ENCODE measurements at places on chromosomes 11 and 22.
A peak's percentile ranks its signal among the peaks of the same experiment; 100 is the strongest.

- no peak for DNase-seq
Observed at GRCh38 chr11:76041208-76041607, 165.1 kb downstream of the WNT11 start.

GRCh38 chr11:132993991-132994502 lies 538.3 kb downstream of the OPCML start:
- no peak for DNase-seq

DNA sequence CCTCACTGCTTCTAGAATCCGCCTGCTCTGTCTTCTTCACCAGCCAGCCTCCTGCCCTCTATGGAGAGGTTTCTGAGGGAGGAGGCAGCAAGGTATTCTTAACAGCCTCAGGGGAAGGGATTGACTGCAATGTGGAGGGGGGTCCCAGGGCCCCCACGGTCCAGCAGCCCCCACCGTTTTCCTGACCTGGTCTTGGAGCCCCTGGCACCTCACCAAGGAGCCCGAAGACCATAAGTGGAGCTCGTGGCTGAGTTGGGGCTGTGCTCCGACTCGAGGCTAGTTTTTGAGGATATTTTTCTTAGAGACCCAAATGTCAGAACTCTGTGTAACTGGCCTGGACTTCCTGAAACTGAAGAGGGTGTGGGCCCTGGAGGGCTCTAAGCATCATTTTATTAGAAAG lies 590.0 kb downstream of the BRD1 start:
- no peak for DNase-seq

DNA sequence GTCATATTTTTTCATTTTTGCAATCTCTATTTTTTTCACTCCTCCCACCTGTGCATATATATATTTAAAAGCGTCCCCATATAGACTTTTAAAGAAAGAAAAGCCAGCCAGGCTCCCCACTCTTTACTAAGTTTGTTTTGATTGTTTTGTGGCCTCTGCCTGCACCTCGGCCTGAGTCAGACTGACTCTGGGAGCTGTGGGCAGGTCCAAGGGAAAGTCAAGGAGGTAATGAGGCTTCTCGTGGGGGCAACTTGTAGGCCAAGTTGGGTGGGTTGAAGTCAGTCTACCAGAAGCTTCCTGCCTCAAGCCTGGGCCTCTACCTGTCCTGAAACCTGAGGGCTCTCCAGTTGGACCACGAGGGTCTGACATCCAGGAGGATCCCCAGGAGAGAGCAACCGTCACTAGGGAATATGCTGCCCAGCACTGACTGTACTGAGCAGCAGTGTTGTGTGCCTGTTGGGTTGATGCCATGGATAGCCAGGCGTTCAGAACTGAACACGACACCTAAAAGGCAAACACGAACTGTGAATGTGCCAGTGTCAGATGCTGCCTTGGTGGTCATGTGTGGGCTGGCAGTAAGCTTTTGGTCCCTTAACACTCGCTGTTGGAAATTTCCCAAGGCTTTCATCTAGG lies 58.8 kb downstream of the BMAL1 start:
- no peak for DNase-seq

DNA sequence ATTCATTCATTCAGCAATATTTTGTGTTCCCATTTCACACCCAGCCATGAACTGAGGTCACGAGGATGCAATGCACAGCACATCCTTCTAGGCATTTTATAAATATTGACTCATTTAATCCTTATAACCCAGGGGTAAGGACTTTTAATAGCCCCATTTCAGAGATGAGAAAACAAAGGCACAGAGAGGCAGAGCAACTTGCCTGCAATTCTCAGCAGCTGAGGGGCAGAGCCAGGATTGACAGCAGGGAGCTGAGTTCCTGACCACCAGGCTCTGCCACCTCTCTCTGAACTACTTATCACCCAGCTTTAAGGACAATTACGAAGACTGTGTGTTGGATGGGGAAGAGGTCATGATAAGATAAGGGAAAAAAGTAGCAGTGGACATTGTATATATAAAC lies 12.8 kb upstream of the FGF3 start:
- no peak for DNase-seq

- DNase-seq: no peak
Observed at GRCh38 chr22:45544588-45545170, 42.0 kb downstream of the FBLN1 start.

- no peak for DNase-seq
Observed at GRCh38 chr11:92697461-92698312, 271.8 kb upstream of the MTNR1B start.

DNA sequence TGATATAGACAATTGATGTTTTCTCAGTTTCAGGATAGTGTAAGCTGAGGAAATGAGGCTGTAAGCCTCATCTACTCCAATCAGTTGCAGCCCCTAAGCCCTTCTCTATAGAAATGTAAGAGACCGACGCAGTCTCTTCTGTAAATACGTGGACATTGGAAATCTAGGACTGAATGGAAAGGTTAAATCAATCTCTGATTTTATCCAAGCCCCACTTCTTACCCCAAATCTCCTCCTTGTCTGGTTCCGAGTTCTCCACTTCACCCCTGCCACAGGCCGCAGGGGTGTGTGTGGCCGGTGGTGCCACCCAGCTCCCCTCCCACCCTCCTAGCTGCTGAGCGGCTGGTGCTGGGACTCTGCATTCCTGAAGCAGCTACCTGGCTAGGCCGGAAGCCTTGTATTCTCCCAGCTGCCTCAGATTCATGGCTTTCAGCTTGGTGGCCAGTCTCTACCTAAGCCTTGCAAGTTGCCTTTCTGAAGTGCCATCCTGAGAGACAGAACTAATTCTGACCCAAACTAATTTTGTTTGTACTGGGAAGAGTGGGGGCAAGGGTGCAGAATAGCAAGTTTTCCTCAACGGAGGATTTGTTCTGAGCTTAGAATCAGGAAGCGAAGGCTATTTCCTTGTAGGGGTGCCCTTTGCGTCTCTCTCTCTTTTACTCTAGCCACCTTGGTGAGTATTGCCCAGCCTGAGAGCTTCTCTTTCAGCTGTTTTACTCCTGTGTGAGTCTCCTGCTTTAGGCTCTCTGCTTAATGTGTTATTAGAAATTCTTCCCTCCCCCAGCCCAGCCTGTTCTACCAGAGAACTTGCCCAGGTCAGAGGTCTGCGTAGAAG lies 749 bp downstream of the VWA5A start:
- DNase-seq: no peak

DNA sequence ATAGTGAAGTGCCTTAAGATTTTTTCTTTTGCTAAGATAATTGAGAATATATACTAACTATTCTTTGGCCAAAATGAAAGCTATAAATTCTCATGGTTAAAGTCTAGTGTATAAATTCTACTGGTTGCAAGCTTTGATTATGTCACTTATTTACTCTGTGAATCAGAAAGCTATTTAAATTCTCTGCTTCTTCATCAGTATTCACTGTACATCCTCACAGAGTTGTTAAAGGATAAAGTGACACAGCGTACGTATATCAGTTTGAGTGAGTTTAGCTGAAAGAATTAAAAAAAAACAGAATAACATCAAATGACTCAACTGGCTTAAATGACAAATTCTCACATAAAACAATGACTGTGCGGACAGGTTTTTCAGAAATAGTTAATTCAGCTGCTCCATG lies 453.1 kb downstream of the NELL1 start:
- DNase-seq: no peak

- no peak for DNase-seq
Observed at GRCh38 chr11:16418428-16419097, 62.2 kb upstream of the SOX6 start.

DNA sequence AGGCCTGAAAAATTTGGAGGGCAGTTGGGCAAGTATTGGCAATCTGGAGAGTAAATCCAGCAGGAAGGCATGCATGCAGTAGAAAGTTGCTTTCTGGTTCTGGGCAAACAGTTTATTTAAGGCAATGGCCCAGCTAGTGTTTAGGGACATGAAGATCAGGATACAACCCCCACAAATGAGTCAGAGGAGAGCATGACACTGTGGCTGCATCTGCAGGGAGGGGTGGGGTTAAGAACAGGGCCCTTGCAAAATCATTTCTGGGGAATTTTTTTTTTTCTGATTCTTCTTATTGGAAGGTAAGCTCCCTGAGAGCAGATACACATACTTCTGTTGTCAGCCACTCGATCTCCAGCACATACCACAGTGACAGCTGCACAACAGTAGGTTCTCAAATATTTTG lies 61.1 kb downstream of the FDX1 start:
- no peak for DNase-seq

DNA sequence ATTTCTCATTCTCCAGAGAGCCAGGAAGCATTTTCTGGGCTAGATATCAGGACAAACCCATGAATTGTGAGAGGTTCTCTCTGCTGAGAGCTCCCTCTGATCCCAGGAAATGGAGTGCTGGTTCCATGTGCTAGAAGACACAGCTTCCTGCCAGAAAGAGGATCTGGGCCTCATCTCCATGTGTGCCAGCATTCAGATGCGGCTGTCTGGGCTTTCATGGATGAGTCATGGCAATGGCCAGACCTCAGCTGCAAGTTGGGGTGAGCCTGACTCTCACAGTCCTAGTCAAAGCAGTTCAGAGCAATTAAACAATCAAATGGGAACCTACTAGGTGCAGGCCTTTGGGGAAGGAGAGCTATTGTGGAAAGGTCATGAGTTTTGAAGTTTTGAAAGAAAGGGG lies 82.3 kb upstream of the EED start:
- no peak for DNase-seq

- no peak for DNase-seq
Observed at GRCh38 chr11:72112978-72113808, 698 bp upstream of the ANAPC15 start.

- peak; percentile 74 for DNase-seq
Observed at GRCh38 chr22:49992921-49993648, 19.5 kb downstream of the IL17REL start.

DNA sequence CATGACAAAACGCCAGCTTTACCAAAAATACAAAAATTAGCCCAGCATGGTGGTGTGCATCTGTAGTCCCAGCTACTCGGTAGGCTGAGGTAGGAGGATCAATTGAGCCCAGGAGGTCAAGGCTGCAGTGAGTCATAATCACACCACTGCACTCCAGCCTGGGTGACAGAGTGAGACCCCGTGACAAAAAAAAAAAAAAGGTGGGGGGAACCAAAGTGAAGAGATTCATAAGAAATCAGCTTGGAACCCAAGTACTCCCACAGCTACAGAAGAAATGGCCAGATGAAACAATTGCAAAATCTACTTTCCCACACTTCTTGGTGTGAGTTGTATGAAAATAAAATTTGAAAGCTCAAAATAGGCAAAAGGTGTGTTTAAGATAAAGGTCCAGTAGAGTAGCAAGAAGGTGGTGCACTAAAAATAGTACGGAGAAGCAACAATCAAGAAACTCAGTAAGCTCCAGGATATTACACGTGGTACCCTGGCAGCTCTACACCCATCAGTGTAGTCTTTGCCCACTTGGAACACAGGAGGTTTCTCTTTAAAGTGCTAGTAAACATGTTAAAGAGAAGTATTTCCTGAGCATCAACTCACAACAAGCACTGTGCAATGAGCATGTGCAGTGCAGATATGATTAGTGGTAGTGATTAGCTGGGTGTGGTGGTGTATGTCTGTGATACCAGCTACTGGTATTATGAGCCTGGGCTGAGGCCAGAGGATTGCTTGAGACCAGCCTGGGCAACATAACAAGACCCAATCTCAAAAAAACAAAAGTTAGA lies 5.3 kb downstream of the HARBI1 start:
- DNase-seq: no peak

DNA sequence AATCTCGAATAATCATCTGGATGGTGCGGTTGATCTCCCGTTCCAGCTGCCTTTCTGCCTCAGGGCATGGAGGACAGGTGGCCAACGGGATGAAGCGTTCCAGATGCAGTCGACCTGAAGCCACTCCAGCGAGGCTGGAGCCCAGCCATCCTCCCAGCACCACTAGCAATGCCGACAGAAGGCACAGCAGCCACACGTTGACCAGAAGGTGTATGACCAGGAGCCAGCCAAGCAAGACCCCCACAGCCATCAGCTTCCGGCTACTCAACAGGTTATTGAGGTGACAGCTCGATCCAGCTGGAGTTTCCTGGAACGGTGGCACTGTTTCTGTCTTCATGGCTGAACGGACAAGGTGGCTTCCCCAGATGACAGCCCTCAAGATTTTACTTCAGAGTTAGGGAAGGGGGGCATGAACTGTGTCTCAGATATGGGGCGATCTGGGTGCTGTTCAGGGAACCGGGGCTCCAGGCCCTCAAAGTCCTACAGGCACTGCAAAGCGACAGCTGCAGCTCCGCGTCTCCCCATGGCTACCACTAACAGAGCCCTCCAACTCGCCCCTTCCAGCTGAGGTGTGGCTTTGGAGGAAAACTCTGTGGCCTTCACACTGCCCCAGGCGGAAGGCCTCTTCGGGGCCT lies 559 bp downstream of the SNX19 start:
- no peak for DNase-seq

DNA sequence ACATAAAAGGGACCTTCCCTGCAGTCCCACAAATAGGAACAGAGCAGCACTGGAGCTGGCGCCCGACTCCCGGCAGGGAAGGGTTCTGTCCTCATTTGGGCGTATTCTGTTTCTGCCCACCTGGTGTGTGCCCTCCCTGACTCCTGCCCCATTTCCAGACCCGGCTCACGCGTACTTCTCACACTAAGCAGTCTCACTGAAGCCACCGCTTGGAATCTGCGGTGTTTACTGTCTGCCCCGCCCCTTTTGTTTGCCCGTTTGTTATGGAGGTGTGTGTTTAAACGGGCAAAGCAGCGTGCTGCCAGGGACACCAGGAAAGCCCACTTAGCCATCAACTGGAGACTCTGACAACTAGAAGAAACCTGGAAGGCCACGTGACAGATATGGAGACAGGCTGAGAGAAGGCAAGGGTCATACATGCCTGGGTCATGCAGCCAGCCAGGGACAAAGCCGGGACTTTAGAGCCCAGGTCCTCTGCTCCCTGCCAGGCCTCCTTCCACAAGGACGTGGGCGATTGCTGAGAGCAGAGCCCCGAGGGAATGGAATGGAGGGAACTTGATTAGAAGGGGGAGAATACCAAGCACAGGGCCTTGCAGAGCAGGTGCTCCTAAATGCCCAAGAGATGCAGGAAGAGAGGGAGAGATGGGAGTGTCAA lies 8.7 kb upstream of the EFCAB6 start:
- no peak for DNase-seq

DNA sequence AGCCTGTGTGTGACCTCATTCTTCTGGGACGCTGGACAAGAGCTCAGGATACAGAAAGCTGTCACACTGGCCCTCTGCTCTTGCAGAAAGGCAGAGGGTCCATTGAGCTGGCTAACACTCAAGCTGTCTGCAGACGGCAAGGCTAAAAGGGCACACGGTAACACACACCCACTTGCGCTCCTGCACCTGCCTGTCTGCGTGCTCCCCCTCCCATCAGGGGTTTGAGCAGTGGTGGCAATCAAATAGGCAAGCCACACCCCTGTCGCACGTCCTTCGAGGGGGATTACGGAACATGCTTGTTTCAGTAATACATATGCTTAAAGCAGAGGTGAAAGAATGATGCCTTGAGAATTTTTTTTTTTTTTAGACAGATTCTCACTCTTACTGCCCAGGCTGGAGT lies 7.1 kb upstream of the QSER1 start:
- no peak for DNase-seq

GRCh38 chr11:131814108-131814507 lies 443.7 kb downstream of the NTM start:
- DNase-seq: no peak

GRCh38 chr11:94376841-94377240 lies 24.4 kb downstream of the GPR83 start:
- no peak for DNase-seq

- DNase-seq: no peak
Observed at GRCh38 chr11:6719576-6719975, 36.4 kb upstream of the MRPL17 start.

GRCh38 chr11:45105984-45106375 lies 40.5 kb upstream of the PRDM11 start:
- DNase-seq: no peak

Measured in CD4-positive, alpha-beta T cell treated with Interleukin-15 for 4 hours (primary cell).